ENCODE measurements at places on chromosomes 2 and 18.

- DNase-seq = no peak
These were observed 141.5 kb upstream of the MYCN start for GRCh38 chr2:15798701-15799431.

DNA sequence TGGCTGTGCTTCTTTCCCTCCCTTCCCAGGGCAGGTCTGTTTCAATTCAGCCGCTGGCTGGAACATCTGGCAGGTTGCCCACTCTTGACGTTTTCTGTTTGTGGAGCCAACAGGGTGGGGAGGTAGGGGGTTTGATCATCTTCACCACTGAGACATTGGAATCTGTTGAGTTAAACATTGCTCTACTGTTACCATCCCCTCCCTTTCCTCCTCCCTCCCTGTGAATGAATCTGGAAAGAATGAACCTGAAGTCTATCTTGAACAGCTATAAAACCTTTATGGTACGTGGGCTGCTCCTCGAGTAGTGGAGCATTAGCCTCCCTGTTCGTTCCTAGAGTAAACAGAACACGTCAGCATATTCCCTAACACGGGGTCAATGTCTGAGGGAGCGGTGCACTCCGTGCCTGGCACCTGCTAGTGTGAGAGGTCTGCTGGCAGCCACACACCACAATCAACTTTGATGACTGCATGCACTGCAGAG is 249.9 kb upstream of the RBBP8 start:
- no peak for DNase-seq

DNA sequence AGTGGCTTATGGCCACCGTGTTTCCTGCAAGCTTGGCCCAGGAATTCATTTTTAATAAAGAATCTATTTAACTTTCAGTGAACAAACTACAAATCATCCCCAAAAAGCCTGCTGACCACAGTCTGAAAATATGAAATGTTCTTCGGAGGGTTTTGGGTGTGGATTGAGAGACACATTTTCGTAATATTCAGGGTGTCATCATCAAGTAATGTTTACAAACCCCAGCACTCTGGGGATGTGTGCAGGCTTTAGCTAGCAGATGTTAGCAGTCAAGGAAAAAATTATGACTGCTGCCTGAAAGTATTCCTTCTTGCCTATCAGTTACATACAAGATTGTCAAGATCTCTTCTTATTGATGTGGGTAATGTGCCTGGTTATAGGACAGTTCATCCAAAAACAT is 143.9 kb upstream of the FN1 start:
- DNase-seq = no peak

GRCh38 chr2:32865399-32866068 is 81.2 kb upstream of the LTBP1 start:
- no peak for DNase-seq

- no peak for DNase-seq
These were observed 80.6 kb downstream of the HS1BP3 start for GRCh38 chr2:20570249-20570648.

DNA sequence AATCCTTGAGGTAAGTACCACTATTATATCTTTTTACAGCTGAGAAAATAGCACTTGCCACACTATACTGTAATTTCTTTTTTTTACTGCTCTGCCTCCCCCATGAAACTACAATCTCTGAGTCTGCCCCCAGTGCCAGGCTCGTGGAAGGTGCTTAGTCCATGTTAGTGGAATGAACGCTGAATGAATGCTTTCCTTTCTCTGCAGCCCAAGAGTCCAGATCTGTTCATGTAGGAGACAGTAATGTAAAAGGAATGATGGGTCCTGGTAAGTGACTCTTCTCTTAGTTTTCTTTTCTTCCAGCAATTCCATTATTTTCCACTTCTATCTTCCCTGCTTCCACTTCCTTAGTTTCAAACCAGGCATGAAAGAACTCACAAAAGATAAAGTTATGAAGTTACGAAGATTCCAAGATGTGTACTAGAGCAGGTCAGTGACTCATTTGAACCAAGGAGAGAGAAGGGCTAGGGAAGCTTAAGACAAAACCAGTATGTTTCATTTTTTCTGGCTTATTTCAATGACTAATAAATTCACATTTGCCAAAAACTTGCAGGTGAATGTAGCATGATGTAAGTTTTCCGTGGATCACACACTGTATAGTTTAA is 46.0 kb downstream of the ARHGEF33 start:
- DNase-seq = no peak

All from GM18507 (cell line).